ENCODE measurements at places on chromosomes 6 and 20.
A peak's percentile ranks its signal among the peaks of the same experiment; 100 is the strongest.

GRCh38 chr6:25138233-25138933 is 140.8 kb upstream of the CARMIL1 start:
- DNase-seq, result peak; percentile 83

- no peak for DNase-seq
Measured at GRCh38 chr6:16180696-16181438, 52.0 kb downstream of the MYLIP start.

DNA sequence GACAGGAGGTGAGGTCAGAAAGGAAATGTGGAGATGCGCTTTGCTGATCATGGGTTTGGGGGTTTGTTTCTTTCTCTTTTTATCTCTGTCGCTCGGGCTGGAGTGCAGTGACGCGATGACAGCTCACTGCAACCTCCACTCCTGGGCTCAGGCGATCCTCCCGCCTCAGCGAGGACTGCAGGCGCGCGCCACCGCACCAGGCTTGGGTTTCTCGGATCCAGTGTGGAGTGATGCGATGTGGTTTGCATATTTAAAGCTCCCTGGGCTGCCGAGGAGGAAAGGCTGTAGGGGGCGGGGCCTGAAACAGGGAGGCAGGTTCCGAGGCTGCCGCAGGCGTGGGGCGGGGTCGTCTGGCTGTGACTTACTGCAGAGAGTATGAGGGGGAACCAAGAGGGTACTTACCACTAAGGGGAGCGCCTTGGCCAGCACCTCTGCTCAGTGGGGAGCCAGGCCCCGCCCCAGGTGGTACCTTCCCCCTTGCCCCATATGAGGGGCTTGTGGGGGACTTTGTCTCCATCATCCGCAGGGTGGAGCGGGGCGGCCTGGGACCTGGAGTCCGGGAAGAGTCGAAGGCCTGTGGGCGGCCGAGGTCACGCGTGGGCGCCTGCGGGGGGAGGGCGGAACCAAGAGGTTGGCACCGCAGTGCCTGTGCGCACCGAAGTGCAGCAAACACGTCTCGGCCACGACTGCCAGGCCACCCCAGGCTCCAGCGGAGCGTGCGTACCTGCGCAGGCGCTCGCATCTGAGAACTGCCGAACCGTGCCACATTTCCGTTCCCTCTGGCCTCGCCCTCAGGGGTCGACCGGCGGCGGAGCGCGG is 12.7 kb upstream of the BAK1 start:
- no peak for DNase-seq

DNA sequence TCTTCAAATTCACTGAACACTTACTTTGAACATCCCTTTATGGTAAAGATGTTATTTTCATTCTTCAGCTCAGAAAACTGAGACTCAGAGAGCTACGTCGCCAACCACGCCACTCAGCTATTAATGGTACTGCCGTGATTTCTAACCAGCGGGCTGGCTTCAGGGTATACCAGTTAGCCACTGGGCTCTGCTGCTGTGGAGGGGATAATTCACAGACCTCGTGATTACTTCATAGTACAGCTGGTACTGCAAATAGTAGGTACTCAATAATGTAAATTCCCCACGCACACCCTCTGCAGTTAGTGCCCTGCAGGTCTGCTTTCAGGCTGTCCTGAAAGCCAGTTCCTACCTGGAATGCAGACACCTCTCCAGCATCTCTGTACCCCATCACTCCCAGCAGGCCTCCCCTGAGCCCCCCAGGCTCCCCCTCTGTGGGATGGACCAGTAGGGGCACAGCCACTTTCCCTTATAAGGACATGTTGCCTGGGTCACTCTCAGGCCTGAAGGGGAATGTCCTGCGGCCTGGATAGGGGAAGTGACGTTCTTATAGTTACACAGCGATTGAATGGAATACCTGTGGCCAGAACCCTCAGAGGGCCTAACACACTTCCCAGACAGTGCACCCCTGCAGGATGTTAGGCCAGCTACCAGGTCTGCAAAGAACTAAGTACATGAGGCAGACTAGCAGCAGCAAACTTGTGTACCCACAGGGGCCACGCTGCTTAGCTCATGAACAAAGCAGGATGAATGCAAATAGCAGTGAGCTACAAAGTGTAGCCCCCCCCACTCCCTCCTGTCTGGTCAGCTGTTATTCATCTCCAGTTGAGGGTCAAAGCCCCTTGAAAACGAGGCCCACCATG is 1.3 kb upstream of the OCSTAMP start:
- DNase-seq, result no peak

- no peak for DNase-seq
Measured at GRCh38 chr6:3305216-3305565, 46.4 kb downstream of the PSMG4 start.

GRCh38 chr6:109224994-109225393 is 129.7 kb downstream of the CEP57L1 start:
- no peak for DNase-seq
